ENCODE measurements at places on chromosomes 2 and 18.

DNA sequence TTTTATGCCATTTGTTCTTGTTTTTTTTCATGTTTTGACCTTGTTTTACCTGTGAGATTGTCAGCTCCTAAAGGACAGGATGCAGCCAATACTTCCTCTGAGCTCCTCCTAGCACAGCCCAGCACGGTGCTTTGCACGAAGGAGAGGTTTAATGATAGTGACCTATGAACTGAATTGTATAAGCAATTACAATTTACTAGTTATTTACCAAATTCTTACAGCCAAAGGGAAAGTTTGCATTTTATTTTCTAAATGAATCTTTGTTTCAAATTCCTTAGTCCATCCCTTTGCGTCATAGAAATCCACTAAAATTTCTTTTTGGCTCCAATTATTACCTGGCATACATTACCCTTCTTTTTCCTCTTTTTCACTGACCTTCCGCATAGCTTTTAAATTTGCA, 326.1 kb downstream of the TDRD15 start:
- no peak for DNase-seq

GRCh38 chr2:14517731-14518130, 114.8 kb upstream of the LRATD1 start:
- DNase-seq, result no peak

GRCh38 chr2:20585710-20586594, 64.9 kb downstream of the HS1BP3 start:
- no peak for DNase-seq

GRCh38 chr2:241130316-241130715, 19.0 kb downstream of the PASK start:
- DNase-seq, result no peak

GRCh38 chr18:37920865-37921264, 355.3 kb upstream of the CELF4 start:
- no peak for DNase-seq

DNA sequence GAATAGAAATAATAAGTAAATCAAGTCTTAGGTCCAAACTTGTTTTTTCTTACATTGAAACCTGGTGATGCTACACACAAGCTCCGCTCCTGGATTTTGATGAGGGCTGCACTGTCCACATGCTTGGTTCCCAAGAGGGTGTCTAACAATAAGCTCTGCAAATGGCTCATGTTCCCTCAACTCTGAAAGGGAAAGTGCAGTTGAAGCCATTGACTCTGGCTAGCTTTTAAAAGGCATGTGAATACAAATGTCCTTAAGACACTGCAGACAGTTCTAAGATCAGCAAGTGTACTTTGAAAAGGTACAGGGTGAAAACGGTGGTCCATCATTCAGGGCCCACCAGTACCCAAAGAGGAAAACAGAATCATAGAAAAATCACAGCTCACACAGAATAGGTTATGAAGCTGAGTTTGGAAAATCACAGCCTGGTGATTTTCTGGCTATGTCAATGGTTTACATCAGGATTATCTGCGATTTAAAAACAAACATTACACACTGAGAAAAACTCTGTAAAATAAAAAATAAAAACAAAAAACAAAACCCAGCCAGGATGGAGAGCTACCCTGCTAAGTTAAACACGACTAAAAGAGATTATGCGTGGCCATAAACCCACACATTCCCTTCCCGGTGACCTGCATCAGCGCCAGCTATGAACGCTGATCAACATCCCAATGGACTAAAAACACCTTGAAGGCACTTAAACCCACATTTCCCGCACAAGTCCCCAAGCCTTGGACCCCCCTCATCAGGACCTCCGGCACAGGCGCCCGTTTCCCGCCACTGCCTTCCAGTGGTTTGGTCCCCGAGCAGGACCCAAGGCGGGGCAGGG, 554 bp downstream of the PFN4 start:
- DNase-seq, result no peak

DNA sequence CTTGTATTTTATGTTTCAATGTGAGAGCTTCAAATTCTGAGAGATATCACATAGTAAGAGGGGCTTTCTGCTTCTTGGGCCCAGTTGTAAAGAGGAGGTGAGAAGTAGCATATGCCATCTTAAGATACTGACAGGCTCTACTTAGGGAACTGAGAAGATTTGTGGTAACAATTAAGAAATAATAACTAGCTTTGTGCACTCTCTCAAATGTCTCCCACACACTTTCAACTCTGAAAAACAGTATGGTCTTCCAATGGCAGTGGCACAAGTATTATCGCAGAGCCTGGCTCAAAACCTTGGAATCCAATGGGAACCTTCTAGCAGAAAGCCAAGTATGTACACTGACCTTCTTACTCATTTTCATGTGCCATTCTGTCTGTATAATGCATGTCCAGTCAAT, 80.3 kb upstream of the FAM237A start:
- no peak for DNase-seq

- no peak for DNase-seq
Observed at GRCh38 chr18:39241534-39241933, 1675.9 kb upstream of the CELF4 start.

DNA sequence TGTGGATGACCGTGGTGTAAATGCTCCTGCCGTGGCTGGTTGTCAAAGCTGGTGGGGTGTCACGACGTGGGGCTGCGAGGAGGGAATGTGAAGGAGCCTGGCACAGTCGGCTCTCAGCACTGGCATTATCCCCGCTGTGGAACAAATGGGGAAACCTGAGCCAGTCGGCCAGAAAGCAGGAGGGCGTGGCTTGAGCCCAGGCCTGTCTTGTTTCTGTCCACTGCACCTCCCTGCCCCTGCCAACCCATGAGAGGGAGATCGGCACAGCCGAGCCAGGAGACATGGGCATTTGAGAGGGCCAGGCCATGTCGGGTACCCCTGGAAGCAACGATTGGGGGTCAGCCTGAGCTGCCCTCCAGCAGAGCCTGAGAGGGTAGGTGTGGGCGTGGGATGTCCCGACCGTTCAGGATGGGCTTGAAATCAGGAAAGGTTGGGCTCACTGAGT, 44.5 kb downstream of the PDIA6 start:
- DNase-seq, result no peak

DNA sequence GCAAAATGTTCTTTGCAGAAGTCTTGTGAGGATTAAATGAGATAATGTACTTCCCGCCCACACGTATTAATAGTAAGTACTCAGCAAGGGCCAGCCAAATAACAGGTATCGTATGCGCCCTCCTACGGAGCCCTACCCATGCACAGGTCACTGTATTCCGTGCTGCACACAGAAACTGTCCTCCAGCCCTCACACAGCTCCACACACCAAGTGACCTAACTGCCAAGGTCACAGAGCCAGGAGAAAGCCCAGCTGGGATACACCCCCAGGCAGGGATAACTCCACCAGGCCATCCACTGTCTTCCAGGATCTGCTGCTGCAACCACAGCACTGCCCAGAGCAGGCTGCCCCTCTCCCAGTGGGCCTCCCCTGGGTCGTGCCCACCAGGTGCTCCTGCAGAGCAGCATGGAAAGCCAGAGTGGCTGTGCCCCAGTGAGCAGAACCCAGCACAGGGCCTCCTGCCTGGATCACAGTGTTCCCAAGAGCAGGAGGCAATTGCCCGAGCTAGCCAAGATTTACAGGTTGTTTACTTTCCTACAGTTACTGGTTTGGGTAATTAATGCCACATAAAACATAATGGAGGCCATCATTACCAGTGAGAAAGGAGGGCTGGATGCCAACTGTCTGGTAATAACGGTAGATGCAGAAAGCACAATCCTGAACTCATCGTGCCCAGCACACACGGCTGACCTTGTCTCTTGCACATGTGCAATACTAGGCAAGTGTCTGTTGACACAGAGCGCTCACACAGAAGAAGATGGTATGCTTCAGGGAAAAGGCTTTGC, 24.4 kb downstream of the TFCP2L1 start:
- DNase-seq, result no peak

GRCh38 chr2:120318626-120319025, 27.3 kb upstream of the INHBB start:
- no peak for DNase-seq

DNA sequence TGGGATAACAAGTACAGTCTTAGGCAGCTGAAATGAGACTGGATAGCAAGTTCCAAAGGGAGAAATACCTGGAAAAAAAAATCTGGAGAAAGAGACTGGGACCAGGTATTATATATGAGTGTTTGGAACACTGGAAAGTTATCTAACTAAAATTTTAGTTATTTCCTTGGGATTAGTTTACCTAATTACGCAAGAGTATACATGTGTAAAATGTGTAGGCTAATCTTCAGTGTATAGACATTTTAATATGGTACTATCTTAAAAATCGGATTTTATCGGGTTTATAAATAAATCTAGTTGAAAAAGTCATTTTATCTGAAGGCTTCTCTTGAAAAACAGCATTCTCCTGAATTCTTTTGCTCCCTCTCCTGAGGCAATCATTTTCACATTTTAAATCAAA, 3.9 kb downstream of the EPB41L5 start:
- DNase-seq, result no peak

DNA sequence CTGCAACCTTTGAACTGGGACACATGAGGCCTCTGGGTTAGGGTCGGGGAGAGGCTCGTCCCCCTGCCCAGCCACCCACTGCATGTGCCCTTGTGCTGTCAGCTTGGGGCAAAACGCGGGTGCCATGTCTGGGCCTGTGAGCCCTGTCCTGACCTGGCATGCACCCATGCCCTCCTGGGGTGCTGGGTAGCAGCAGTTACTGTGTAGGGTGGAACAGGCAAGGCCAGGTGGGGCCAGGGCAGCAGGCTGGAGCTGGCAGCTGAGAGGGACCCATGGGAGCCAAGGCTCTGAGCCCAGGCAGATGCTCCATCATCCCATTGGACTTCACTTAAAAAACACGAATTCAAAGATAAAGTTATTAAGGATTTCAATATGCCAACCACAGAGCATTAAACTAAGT, 133.8 kb upstream of the REV1 start:
- no peak for DNase-seq

GRCh38 chr2:209534228-209534627, 110.4 kb downstream of the MAP2 start:
- DNase-seq, result no peak

- DNase-seq, result no peak
Observed at GRCh38 chr18:10269261-10269660, 185.2 kb upstream of the APCDD1 start.

GRCh38 chr2:224472827-224473226, 70.9 kb upstream of the FAM124B start:
- no peak for DNase-seq

- DNase-seq, result peak; percentile 33
Observed at GRCh38 chr2:233053928-233054784, 6.0 kb upstream of the INPP5D start.

DNA sequence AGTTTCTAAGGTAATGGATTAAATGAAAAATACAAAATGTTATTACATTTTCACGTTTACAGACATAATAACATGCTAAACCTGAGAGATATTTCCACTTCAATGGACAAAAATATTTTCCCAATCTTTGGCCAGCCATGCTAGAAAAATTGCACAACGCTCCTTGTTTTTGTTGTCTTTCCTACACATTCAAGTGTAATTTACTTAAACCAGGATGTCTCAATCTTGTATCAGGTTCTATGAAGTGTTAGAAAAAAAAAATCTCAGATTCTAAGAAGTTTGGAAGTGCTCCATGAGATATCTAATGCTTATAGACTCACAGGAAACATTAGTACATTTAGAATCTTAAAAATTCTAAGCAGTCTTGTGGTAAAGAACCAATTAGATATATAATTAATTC, 141.8 kb upstream of the SLC35G4 start:
- DNase-seq, result no peak

- DNase-seq, result no peak
Observed at GRCh38 chr2:174957050-174957449, 48.1 kb downstream of the CHN1 start.

DNA sequence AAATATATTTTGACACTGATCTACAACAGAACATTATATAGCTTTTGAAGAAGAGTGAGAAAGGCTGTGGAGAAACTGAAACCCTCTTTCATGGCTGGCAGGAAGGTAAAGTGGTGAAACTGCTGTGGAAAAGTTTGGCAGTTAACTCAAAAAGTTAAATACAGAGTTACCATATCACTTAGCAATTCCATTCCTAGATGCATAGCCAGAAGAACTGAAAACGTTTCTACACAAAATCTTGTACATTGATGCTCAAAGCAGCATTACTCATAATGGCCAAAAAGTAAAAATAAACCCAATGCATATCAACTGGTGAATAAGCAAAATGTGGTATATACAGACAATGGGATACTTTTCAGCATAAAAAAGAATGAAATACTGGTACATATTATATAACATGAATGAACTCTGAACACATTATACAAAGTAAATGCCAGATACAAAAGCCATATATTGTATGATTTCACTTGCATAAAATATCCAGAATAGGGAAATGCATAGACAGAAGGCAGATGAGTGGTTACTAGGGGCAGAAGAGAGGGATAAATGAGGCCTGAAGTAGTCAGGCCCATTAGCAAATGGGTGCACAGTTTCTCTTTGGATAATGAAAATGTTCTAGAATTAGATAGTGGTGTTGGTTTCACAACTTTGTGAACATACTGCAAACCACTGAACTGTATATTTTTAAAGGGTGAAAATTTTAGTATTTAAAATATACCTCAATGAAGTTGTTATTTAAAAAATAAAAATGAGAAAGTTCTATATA, 114.3 kb downstream of the DYM start:
- no peak for DNase-seq
